ENCODE measurements at places on chromosomes 13 and 19.
A peak's percentile ranks its signal among the peaks of the same experiment; 100 is the strongest.

DNA sequence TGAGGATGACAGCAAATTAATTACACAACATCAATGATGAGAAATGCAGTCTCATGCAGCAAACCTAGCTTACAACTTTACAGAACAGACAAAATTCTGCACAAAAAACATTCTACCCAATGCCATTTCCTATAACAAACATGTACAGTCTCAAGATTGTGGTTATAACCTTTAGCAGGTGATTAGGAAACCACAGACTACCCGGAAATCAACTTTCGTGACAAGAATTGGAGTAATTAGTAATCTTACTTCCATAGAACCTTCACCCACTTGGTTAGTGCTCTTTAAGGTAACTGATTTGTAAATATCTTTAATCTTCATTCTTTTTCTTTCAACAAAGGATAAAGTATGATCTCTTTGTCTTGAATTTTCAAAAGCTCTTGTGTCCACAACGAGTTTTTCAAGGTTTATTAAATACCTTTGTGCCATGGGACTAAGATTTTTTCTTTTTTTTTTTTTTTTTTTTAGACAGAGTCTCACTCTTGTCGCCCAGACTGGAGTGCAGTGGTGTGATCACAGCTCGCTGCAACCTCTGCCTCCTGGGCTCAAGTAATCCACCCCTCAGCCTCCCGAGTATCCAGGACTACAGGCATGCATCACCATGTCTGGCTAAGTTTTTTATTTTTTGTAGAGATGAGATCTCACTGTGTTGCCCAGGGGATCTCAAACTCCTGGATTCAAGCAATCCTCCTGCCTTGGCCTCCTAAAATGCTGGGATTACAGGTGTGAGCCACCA lies 78.8 kb downstream of the MAP4K1 start:
- no peak for DNase-seq

- no peak for DNase-seq
These were observed 1133.5 kb downstream of the OLFM4 start for GRCh38 chr13:54162069-54162468.

DNA sequence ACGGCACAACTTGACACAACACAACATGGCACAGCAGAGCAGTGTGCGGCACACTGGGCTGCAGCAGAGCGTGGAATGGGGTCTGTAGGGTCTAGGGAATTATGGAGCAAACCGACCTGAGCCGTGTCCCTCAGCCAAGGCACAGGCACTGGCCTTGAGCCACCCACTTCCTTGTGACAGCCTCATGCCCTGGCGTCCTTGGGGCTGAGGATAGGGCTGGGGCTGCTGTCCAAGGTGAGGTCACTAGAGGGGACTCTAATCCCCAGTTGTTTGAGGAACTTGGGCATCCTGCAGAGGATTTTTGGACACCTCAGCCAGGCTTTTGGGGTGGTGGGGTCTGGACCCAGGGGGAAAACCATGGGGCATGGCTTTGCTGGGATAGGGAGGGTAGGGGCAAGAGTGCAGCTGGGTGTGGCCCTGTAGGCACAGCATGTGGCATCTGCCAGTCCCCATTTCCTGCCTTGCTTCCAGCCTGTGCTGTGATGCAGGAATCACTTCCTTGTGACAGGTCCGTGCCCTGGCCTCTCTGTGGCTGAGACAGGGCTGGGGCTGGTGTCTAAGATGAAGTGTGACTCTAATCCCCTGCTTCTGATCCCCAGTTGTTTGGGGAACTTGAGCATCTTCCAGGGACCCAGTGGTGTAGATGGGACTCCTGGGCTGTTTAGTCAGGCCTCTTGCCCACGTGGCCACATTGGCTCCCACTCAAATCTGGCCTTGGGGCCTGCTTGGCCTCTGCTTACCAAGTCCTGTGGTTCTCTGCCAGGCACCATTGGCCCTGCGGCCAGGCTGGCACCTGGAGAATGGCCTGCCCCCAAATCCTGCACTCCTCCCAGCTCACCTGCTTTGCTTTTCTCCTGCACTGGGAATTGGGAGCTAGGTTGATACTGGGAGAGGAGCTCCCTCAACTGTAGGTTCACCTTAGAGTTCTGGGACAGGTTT lies 78.5 kb downstream of the SCGB2B2 start:
- no peak for DNase-seq

GRCh38 chr13:41127701-41128100 lies 4.9 kb downstream of the KBTBD6 start:
- no peak for DNase-seq

DNA sequence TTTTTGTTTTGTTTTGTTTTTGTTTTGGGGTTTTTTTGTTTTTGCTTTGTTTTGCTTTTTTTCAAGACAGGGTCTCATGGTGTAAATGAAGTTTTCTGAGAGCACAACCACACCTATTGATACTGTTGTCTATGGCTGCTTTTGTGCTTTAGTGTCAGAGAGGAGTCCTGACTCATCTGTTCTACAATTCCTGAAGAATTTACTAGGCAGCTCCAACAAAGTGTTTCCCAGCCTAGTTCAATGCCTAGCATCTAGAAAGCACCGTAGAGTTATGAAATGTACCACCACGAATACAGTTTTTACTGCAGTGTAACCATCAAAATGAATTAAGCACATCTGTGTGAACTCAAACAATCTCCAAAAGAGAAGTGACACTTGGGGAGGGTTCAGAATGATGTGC lies 21.2 kb downstream of the SAFB start:
- DNase-seq, result no peak

GRCh38 chr13:21348488-21349120 lies 110.5 kb downstream of the ZDHHC20 start:
- DNase-seq, result no peak

- no peak for DNase-seq
These were observed 218.3 kb downstream of the DCT start for GRCh38 chr13:94261163-94261562.

DNA sequence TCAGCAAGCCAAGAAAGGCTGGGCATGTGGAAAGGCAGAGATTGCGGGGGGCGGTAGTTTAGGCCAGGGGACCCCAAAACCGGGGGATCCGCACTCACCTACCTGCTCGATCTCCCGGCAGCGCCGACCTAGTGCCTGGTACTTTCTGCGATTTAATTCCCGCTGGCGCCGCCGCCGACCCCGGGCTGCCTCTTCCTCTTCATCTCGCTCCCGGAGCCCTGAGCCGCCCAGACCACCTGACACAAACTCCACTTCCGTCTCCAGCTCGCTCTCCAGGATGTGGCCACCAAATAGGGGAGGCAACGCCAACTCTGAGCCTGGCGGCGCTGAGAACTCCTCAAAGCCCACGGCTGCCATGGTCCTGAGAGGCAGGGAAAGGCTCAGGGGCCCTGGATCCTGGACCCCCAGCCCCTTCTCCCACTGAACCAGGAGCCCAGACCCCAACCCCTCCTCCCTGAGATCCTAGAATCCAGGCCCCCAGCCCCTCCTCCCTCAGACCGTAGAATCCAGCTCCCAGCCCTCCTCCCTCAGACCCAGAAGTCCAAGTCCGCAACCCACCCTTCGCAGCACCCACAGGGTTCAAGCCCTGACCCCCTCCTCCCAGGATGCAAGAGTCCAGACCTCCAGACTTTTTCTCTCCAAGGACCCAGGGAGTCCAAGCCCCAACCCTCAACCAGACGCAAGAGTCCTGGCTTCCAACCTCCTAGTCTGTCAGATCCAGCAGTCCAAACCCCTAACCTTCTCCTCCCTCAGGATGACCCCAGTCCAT lies 933 bp downstream of the TFPT start:
- no peak for DNase-seq

GRCh38 chr19:8592231-8593009 lies 15.2 kb upstream of the MYO1F start:
- DNase-seq, result peak; percentile 85

DNA sequence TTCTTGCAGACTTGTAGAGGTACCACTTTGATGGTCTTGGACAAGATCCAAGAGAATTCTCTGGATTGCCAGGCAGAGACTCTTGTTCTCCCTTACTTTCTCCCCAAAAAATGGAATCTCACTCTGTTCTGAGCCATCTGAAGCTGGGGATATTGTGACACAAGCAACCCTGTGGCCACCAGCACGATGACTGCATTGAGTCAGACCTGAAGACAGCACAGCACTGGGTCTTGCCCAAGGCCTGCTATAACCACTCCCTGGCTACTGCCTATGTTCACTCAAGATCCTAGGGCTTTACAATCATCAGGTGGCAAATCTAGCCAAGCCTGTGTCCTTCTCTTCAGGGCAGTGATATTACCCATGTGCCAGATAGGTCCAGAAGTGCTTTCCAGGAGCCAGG lies 202.5 kb upstream of the SERP2 start:
- no peak for DNase-seq

GRCh38 chr13:95679722-95680121 lies 2.8 kb downstream of the DNAJC3 start:
- no peak for DNase-seq

GRCh38 chr19:16290692-16291091 lies 33.9 kb upstream of the KLF2 start:
- no peak for DNase-seq

GRCh38 chr13:63364159-63364558 lies 1948.5 kb upstream of the PCDH20 start:
- DNase-seq, result no peak

DNA sequence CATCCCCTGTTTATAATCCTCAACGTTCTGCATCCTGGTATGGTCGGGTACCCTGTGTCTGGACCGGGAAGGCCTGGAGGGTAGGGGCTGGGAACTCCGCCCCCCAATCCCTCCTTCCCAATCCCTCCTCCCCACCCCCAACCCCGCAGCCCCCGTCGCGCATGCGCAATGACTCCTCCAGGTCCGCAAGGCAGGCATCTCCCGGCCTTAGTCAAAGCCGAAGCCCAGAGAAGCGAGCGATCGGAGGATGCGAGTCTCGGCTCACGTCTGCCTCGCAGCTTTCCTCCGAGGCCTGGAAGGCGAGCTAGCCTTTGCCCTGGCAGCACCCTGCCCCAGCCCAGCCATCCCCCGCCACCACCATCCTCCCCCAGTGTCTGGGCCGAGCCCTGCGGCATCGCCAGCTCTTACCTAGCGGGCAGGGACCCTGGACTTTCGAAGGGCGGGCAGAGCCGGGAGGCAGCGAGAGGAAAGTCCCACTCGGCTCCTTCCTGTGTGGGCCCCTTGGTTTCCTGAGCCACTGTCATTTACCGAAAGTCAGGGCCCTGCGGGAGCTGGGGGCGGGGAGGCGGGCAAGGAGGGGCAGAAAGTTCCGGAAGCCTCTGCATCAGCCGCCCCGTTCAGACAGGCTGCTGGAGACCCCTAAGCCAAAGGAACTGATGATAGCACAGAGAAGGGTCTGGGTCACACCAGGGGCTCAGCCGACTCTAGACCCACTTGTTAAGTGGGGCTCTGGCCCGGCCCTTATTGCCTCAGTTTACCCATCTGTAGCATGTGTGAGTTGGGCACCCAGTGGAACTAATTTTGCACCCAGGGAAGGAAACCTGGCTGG lies at the start of gene JAK3:
TSS of gene JAK3 (minus strand) at position 445 of the 829 bp plus-strand sequence. CDS start 3,565 bp downstream, outside the sequence.
- peak; percentile 30 for DNase-seq
